ENCODE measurements at places on chromosomes 7 and 10.
A peak's percentile ranks its signal among the peaks of the same experiment; 100 is the strongest.

DNA sequence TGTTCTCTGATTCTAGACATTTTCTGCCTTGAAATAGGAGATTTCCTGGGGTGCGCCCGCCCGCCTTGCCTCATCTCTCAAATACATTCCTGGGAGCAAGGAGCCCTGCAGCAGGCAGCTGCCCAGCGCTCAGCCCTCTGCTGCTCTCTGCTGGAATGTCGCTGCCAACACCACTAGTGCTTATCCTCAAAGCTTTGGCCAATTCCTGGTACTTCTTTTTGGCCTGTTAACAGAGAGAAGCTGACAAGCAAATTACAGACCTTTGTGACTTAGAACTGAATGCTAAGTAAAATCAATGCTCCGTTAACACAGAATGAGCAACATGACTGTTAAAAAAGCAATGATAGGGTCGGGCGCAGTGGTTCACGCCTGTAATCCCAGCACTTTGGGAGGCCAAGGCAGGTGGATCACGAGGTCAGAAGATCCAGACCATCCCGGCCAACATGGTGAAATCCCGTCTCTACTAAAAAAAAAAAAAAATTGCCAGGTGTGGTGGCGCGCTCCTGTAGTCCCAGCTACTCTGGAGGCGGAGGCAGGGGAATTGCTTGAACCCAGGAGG lies 41.9 kb upstream of the SYPL1 start:
- peak; percentile 70 for DNase-seq

DNA sequence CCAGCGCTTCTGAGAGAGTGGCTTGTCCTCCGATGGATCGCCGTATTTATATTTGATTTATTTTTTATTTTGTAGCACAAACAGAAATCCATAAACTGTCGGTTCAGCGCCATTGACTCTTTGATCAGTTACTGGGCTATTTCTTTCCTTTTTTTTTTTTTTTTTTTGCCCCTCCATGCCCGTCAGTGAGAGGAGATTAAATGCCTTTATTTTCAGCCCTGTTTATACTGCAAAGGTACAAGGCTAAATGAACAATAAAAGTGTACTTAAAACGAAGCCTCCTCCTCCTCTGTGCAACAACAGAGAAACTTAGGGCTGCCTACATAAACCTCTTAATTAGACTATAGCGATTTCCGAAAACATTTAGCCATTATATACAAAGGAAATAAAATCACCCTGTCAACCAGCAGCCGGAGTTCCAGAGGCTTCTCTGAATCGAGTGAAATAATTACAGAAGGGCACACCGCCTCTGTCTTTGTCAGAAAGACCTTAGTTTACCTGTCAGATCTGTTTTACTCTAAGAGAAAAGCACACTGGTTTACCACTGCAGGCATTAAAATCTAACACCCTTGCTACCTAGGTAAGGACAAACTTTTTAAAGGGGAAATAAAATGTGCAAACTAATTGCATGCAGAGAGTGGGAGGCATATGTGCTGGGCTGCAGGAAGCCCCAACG lies 3.5 kb downstream of the EBF3 start:
- no peak for DNase-seq

DNA sequence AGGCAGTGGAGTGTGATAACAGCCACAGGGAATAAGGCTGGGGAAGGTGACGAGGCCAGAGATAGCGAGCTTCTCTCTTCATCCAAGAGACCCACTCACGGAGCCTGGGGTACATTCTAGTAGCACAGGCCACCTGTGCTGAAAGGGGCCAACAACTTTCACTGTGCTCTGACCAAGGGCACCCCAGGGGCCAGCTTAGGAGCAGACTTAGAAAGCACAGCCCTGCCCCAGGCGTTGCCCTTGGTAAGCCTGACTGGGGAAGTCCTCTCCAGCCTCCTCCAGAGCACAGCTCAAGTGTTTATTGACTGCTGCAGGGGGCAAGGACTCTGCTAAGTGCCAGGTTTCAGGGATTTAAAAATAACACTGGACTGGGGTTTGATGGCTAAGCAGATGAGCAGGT lies 44.7 kb downstream of the EBF3 start:
- no peak for DNase-seq

GRCh38 chr7:8201846-8202441 lies 60.0 kb downstream of the ICA1 start:
- DNase-seq: no peak

- DNase-seq: no peak
Observed at GRCh38 chr10:12390733-12391132, 41.4 kb downstream of the CAMK1D start.

DNA sequence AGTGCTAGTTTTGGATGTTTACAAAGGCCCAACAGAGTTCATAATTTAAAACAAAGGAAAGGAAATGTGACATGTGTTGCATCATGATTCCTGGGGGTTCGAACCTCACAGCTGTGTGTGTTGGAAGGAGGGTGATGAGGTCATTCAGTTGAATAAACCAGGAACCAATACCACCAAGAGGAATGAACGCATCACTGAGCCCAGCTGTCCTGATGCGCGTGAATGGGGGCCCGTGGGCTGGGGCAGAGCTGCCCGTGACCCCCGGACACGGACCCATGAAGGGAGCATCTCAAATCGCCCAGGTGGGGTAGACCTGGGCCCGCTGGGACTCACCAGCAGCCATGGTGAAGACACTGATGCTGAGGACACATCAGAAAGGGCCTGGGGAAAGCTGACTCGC lies 33.0 kb downstream of the BRI3 start:
- no peak for DNase-seq

DNA sequence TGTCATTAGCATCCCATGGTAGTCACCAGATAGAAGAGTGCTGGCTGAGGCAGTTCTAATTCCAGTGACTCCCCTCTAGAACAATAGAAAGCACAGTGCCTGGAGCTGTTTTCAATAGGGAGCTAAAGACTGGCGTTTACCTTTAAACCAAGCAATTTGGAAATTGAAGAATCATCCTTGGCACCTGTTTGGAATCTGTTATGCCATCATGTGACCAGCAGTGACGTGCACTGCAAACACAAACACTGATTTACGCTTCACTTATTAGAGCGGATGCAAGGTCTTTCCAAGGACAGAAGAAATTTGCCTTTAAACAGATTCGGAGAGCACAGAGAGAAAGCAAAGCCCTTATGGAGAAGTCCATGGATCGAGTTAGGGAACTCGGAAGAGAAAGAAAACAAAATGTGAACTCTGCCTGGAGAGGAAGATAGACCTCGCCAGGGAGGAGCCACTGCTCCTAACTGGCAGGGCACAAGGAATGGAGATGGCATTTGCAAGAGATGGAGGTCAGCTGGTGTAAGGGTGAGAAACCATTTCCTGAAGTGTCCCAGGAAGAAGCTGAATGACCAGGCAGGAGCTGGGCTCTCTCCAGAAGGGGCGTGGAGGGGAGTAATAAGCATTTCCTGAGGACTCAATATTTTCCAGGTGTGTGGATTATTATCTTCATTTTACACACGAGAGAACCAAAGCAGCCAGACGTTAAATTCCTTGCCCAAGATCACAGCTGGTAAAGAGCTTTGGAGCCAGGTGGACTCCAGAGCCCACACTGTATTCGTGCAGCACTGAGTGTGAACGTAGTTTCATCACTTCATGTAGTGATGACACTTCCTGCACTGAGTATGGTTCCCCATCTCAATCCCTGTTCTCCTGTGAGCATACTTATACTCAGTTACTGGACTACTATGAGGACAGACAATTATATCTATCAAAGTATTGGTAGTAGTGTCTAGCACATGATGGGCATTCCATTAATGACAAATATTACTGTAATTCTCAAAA lies 97.7 kb downstream of the CUBN start:
- no peak for DNase-seq

DNA sequence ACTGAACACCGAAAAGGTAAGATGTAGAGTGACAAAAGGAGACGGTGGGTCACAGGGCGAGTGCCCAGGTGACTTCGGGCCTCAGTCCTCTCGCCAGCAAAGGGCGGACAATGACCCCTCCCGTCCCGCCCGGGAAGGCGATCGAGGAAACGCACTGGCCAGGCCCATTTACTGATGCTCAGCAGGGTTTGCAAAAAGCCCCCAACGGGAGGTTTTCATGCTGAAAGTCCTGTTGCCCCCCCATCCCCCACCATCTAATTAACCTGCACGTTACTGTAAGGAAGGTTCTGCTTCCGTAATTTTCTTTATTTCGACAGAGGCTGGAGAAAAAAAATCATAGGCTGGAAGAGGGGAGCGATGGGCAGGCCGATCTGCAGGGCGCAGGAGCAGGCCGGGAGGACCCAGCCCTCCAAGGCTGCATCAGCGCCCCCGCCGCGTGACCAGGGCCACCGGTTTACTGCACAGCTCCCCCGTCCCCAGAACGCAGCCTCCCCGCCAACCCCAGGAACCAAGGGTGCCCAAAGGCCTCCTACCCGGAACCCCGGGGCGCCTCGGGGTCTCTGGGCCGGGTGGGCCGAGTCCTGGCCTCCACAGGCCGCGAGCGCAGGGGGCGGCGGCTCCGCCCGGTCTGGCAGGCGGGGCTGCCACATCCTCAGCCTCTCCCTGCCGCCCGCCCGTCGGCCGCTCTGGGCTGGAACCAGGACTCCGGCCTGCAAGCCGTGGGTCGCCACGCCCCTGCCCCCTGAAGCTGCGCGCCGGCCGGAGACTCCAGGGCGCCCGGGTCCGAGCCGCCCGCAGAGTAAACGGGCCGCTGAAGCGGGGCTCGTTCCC lies 613 bp downstream of the OAT start:
- peak; percentile 40 for DNase-seq

DNA sequence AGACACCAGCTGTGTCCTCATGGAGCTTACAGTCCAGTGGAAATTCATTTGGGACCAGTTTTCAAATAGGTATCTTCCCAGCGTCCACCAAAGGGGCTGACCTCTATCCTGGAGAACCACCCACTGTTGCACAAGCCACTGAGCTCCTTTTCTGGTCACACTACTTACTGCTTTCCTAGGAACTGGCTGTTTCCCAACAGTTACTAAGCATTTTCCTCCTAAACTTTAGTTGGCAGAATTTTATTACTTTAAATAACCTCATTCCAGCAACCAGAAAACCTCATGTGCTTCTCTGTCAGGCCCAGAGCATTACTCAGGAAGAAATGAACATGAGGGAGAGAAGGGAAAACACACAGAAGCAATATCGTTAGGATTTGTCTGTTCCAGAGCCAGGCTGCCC lies 183.1 kb downstream of the GPAM start:
- no peak for DNase-seq

DNA sequence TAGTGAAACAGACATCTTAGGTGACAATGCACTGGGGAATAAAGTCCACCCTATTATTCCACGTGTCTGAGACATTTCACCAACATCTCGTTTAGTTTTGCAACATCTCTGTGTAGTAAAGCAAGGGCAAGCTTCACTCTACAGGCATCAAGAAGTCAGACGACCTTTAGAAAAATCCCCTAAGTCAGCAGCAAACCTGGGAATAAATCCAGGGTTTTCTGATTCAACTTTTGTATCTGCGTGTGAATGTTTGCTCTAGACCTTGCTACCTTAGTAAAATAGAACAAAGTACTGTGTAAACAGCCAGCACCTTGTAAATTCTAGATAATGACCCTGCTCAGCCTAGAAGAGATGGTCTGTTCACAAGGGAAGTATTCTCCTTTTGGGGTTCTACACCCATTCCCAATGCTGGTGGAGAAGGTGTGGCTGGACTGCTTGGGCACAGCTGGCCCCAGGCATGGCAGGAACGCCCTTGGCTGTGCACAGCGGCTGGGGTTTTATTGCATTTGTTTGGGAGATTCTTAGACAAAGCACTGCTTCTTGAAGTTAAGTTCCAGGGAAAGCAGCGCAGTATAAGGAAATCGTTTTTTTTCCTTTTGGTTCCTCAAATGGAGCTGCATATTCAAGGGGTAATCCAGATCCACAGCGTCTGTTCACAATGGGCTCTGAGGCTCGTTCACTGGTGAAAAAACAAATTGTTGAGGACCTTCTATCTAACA lies 38.3 kb upstream of the GALNTL5 start:
- no peak for DNase-seq

- DNase-seq: no peak
Observed at GRCh38 chr7:28224675-28225074, 44.1 kb upstream of the JAZF1 start.

DNA sequence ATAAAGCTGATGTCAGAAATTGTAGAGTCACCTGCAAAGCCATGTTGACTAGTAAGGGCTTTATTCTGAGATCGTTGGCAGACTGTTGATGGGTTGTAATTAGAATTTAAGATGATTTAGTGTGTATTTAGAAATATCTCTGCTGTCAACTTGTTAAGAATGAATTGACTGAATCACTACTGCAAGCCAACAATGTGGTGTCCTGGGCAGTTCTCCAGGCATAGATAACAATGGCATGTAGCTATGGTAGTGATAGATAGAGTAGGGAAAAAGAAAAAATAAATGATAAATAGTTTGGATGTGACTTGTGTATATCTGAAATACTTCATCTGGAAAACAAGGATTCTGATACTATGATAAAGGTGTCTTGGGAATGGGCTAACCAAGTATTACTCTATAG lies 640.2 kb downstream of the ARL4A start:
- DNase-seq: peak; percentile 80

DNA sequence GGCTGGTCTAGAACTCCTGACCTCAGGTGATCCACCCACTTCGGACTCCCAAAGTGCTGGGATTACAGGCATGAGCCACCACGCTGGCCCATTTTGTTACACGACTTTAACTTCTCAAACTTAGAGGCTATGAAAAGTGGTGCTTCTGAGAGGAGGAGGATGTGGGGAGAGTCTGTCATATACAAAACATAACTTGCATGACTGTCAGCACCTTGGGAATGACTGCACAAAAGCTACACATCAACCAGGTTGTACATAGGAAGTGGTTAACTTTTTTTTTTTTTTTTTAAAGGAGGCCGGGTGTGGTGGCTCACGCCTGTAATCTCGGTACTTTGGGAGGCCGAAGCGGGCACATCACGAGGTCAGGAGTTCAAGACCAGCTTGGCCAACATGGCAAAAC lies 43.4 kb upstream of the GSDME start:
- DNase-seq: no peak

GRCh38 chr10:47419421-47419820 lies 35.3 kb upstream of the ZNF488 start:
- DNase-seq: no peak

DNA sequence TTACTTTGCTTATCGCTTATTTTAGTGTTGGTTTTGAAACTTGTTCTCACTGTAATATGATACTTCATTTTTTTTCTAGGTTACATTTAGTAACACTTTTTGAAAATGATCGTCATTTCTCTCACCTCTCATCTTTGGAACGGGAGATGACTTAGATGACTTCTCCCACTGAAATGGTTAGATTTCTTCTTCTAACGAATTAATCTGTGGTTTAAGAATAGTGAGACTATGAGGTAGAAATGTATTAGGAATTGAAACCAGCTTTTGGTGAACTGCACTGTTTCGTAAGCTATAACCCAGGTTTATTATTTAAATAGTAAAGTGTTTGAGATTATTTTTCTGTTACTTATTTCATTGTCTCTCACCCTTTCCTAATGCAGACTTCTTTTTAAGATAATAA lies 93.7 kb downstream of the PRR15 start:
- DNase-seq: no peak

DNA sequence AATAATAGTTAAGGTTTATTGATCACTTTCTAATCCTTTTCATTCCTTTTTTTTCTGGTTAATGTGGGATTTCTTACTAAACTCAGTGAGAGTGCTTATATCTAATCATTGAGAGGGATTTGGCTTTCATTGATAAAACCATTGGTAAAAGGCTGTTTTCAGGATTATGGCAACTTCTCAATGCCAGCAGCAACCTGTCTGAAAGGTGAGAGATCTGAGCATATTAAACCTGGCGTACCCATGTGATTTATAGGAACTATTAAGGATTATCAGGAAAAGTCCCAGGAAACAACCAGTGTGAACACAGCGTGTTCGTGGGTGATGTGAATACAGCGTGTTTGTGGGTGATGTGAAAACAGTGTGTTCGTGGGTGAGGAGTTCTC lies 65.9 kb downstream of the PDIA4 start:
- DNase-seq: no peak
